Panc1 (cell line): ENCODE measurements at places on chromosomes 13 and 19. TPM values are rescaled to one million over a fixed set of nuclear protein-coding genes. Genes with fewer than 3 reads are reported as not detected.

Gene ZNF726
- 7.2 TPM for total RNA-seq

Gene GPR4
- 0.23 TPM for total RNA-seq

Gene ATP1A3
- 4.9 TPM for total RNA-seq

Gene CELF5
- total RNA-seq, result 1.2 TPM

Gene RFPL4AL1
- not detected for total RNA-seq

Gene STXBP2
- total RNA-seq, result 102 TPM

Gene CYP2A7
- total RNA-seq, result not detected

Gene FFAR2
- not detected for total RNA-seq

Gene C3
- 5.0 TPM for total RNA-seq

Gene LYPD3
- total RNA-seq, result 0.46 TPM

Gene ZNF799
- 4.5 TPM for total RNA-seq

Gene ODAD3
- total RNA-seq, result 1.9 TPM

Gene ZFR2
- 0.74 TPM for total RNA-seq

Gene LIM2
- not detected for total RNA-seq

GRCh38 chr19:57560049-57560491 is 407 bp upstream of the ZNF550 start:
- peak overlapping the region; percentile 79 for H3K27ac ChIP-seq
- no peaks in the 10 kb centered on the region for H3K27me3 ChIP-seq
- peaks cover 7% of the 10 kb centered on the region for H3K4me1 ChIP-seq
- H3K36me3 ChIP-seq, result no peaks in the 10 kb centered on the region
- no peak for DNase-seq

DNA sequence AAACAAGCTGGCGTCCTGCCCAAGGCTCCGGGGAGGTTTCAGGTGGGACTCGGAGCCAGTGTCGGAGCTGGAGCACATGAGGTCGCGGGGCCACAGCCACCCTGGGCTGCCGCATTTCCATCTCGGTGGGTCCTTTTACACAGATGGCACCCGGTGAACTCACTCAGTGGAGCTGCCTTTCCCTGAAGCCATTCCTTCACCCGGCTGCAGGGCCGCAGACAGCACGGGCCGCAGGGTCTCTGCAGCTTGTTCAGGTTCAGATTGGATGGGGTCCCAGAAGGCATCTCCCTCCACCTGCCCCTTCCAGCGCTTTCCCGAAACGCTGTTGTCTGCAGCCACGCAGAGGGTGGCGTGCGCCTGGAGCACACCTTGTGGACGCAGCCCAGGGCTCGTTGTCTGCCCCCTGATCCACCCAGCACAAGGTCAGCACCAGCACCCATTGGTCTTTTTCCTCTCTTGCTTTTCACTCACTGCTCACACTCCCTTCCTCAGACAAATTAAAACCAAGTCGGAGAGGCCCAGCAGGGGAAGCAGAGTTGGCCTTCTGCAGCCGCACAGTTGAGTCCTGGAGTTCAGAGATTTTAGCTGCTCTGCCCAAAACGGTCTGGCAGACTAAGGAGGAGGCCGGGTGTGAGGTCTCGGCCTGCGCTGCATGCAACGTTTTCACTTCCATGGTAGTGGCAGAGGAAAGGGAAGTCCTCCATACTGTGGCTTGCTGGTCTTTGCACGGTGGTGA is 18.1 kb downstream of the MCF2L start:
- H3K4me3 ChIP-seq, result no peak overlapping the region
- no peaks in the 10 kb centered on the region for H3K27me3 ChIP-seq
- H3K27ac ChIP-seq, result no peak overlapping the region

DNA sequence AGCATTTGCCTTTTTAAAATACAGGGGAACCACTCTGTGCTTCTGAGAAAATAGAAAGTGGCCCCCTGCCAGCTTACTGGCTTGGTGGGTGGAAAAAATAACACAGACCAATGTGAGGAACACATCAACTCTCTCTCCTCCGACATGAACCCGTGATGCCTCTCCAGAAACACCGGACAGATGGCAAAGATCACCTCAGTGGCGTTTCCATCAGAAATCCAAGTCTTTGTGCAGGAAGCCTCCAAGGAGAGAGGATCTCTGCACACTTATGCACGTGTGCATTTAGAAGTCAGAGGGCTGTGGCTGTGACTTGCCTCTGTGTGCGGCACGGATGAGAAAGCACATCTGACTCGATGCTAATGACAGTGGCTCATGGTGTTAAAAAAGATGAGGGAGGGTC is 112.3 kb upstream of the KLF12 start:
- H3K27ac ChIP-seq, result no peak overlapping the region
- H3K27me3 ChIP-seq, result no peaks in the 10 kb centered on the region
- no peak overlapping the region for H3K4me3 ChIP-seq
- H3K36me3 ChIP-seq, result no peaks in the 10 kb centered on the region
- no peak for DNase-seq
- no peaks in the 10 kb centered on the region for H3K4me1 ChIP-seq

DNA sequence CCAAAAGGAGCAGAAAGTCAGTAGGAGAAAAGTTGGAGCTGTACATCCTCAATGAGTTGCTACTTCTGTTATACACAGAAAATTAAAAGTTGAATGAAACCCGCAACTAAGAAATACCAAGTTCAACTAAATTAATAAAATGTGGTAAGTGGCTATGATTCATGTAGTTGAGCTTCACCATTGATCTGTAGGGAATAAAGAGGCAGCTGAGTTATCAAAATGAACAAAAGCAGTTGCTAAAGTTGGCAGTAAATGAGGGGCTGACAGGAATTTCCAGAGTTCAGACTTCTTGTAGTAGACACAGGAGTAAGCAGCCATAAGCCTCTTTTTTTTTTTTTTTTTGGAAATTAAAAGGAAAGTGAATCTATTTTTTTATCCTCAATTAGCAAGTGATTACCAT is 234.6 kb downstream of the POSTN start:
- H3K36me3 ChIP-seq, result no peaks in the 10 kb centered on the region
- no peak overlapping the region for H3K27ac ChIP-seq
- no peaks in the 10 kb centered on the region for H3K27me3 ChIP-seq
- H3K4me1 ChIP-seq, result no peaks in the 10 kb centered on the region
- H3K4me3 ChIP-seq, result no peak overlapping the region

GRCh38 chr19:41706741-41707501 is 1.5 kb upstream of the CEACAM5 start:
- no peaks in the 10 kb centered on the region for H3K4me1 ChIP-seq
- H3K36me3 ChIP-seq, result no peaks in the 10 kb centered on the region
- H3K4me3 ChIP-seq, result 0 out of 2 replicates have a peak overlapping the region, but pooled peaks have one; percentile 12
- no peaks in the 10 kb centered on the region; the same call in 1 of the 2 replicates for H3K27me3 ChIP-seq
- DNase-seq, result peak; percentile 43
- no peak overlapping the region for H3K27ac ChIP-seq

DNA sequence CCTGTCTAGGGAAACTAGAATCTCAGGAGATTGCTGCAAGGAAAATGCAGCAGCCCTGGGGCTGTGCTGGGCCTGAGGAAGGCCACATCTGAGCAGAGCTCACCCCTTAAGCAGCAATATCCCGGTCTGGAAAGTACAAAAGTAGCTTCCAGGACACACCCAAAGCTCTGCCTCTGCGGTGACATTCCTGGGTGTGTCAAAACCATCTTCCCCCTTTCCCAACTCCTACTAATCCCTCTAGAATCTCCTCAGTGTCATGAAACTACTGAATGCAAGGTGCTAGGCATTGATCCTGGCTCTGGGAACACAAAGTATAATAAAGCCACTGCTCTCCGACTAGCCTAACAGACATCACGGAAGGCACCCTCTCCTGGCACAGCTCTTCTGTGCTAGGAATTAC is 5.0 kb downstream of the PBX4 start:
- H3K36me3 ChIP-seq, result no peaks in the 10 kb centered on the region
- DNase-seq, result no peak
- H3K4me1 ChIP-seq, result peaks cover 7% of the 10 kb centered on the region
- H3K27ac ChIP-seq, result no peak overlapping the region
- H3K4me3 ChIP-seq, result no peak overlapping the region

DNA sequence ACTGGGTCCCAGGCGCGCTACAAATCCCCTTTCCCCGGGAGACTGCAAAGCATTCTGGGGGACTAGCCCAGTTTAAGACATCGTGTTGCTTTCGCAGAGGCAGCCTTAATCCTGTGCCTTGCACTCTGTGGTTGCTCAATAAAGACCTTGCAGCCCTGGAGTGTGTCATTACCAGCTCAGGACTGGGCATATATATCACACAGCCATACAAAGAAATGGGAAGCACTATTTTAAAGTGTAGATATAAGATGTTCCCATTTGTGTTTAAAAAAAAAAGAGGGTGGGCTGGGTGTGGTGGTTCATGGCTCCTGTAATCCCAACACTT is 11.1 kb downstream of the NAPA start:
- no peak overlapping the region for H3K4me3 ChIP-seq
- no peak overlapping the region for H3K27ac ChIP-seq
- no peak for DNase-seq
- no peaks in the 10 kb centered on the region for H3K4me1 ChIP-seq
- H3K36me3 ChIP-seq, result no peaks in the 10 kb centered on the region

GRCh38 chr13:25654322-25654721 is 282.5 kb downstream of the ATP8A2 start:
- no peaks in the 10 kb centered on the region for H3K4me1 ChIP-seq
- DNase-seq, result no peak
- H3K36me3 ChIP-seq, result no peaks in the 10 kb centered on the region

GRCh38 chr19:55341595-55342531 is 2.2 kb downstream of the KMT5C start:
- no peaks in the 10 kb centered on the region for H3K27me3 ChIP-seq
- DNase-seq, result no peak
- no peaks in the 10 kb centered on the region for H3K36me3 ChIP-seq
- peaks cover 16% of the 10 kb centered on the region for H3K4me1 ChIP-seq
- H3K4me3 ChIP-seq, result peak overlapping the region; percentile 29
- no peak overlapping the region for H3K27ac ChIP-seq

- H3K4me3 ChIP-seq, result peak overlapping the region; percentile 84
- no peaks in the 10 kb centered on the region for H3K27me3 ChIP-seq
- peak overlapping the region; percentile 84 for H3K27ac ChIP-seq
- no peak for DNase-seq
Measured at GRCh38 chr13:99087954-99088491, 110.2 kb upstream of the DOCK9 start.

- no peak for DNase-seq
- peaks cover 2% of the 10 kb centered on the region for H3K36me3 ChIP-seq
- no peak overlapping the region for H3K4me3 ChIP-seq
- no peaks in the 10 kb centered on the region for H3K27me3 ChIP-seq
Measured at GRCh38 chr19:46704379-46705076, 12.4 kb downstream of the PRKD2 start.

DNA sequence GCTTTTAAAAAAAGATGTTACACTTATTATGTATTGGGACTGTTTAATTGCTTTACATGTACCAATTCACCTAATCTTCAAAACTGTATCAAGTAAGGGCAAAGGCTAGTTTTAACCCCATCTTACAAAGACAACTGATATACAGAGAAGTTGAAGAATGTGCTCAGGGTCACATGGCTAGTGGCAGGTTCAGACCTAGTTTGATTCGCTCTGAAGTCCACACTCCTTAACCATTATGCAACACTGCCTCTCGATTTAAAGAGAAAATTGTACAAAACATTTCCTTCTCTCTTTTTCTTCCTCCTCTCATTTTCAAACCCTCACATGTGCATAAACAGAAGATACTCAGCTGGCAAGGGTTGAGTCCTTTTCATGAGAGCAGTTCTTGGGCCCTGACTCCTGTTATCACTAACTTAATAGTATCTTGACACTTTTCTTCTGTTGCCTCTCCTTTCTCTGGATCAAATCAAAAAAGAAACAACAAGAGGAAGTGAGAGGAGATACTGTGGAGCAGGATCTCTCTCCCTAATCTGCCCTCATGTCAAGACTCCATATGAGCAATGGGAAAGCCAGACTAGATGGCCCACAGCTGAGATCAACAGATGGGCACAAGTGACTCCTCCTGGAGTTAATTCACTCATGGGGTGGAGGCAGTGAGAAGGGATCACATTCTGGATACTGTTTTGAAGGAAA is 19.0 kb upstream of the N4BP2L1 start:
- H3K4me1 ChIP-seq, result no peaks in the 10 kb centered on the region
- no peak overlapping the region for H3K4me3 ChIP-seq
- H3K27me3 ChIP-seq, result no peaks in the 10 kb centered on the region
- no peak overlapping the region for H3K27ac ChIP-seq
- DNase-seq, result no peak
- H3K36me3 ChIP-seq, result no peaks in the 10 kb centered on the region

- H3K4me1 ChIP-seq, result no peaks in the 10 kb centered on the region
- no peak overlapping the region for H3K4me3 ChIP-seq
- no peaks in the 10 kb centered on the region for H3K27me3 ChIP-seq
- H3K36me3 ChIP-seq, result no peaks in the 10 kb centered on the region
- no peak overlapping the region for H3K27ac ChIP-seq
Measured at GRCh38 chr13:75079226-75079625, 402.7 kb downstream of the TBC1D4 start.

GRCh38 chr19:44951179-44952159 is 3.7 kb upstream of the CLPTM1 start:
- no peaks in the 10 kb centered on the region; the same call in 1 of the 2 replicates for H3K36me3 ChIP-seq
- peaks cover 6% of the 10 kb centered on the region; the same call in 1 of the 2 replicates for H3K4me1 ChIP-seq
- H3K4me3 ChIP-seq, result no peak overlapping the region
- no peaks in the 10 kb centered on the region for H3K27me3 ChIP-seq

DNA sequence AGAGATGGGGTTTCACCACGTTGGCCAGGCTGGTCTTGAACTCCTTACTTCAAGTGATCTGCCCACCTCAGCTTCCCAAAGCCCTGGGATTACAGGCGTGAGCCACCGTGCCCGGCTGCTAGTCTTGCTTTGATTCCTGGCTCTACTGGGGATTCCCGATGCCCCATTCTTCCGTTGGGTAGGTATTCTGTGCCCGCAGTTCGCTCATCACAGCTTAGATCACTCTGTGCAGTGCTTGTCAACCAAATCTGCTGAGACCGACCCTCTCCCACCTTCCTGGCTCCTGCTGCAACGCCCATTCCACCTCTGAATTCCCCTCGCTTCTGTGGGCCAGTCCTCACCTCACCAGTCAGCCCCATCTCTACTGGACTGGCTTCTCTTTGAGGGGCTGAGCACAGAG is 4.6 kb upstream of the ZNF414 start:
- no peak overlapping the region for H3K27ac ChIP-seq
- H3K36me3 ChIP-seq, result no peaks in the 10 kb centered on the region

- DNase-seq, result no peak
- H3K4me1 ChIP-seq, result peaks cover 27% of the 10 kb centered on the region
- H3K27ac ChIP-seq, result peak overlapping the region; percentile 65; the same call in 1 of the 2 replicates
Measured at GRCh38 chr19:14476327-14476672, 1.1 kb upstream of the PTGER1 start.

DNA sequence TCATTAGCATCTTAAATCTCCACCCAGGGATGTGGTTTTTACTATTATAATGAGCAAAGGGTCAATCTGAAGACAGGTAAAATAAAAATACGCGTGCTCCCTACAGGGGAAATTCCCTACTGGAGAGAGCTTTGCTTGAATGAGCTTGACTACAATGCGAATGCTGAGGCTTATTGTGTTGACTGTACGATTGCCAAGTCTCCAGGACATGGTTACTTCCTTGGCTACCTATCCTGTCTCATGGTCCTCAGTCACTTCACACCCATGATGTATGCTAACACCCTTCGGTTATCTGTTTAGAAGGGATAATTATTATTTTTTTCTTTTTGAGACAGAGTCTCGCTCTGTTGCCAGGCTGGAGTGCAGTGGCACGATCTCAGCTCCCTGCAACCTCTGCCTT is 61.7 kb downstream of the ZNF627 start:
- DNase-seq, result no peak
- H3K27me3 ChIP-seq, result no peaks in the 10 kb centered on the region
- H3K27ac ChIP-seq, result no peak overlapping the region
- H3K4me3 ChIP-seq, result no peak overlapping the region
- H3K36me3 ChIP-seq, result no peaks in the 10 kb centered on the region

- no peak overlapping the region for H3K27ac ChIP-seq
- no peak overlapping the region for H3K4me3 ChIP-seq
- no peaks in the 10 kb centered on the region for H3K4me1 ChIP-seq
- no peak for DNase-seq
- no peaks in the 10 kb centered on the region for H3K36me3 ChIP-seq
Measured at GRCh38 chr13:98428256-98428966, 148.5 kb downstream of the STK24 start.
